Esophagus squamous epithelium (tissue), 5 donors: ENCODE measurements at places on chromosomes 5 and 9. TPM values are rescaled to one million over a fixed set of nuclear protein-coding genes. Genes with fewer than 3 reads are reported as not detected.

- DNase-seq: no peak
These were observed 557.7 kb upstream of the KLF4 start for GRCh38 chr9:108047264-108047663.

GRCh38 chr5:139126711-139127111, 71.5 kb downstream of the SIL1 start:
- no peak for DNase-seq

DNA sequence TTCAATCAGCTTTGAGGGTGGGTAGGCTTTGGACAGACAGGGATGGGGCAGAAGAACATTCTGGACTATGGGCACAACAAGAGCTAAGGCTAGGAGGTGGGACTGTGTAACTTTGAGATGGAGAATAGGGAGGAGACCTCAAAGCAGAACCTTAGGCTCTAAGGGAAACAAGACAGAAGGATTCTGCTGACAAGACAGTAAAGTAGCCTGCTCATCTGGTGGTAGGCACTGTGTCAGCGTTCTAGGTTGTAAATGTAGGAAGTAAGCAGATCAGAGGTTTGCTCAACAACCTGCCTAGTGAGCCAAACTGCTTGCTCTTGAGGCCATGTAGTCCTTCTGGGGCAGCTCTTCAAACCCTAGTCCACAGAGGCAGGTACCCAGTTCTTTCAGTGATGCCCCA, 15.0 kb upstream of the IL12B start:
- DNase-seq: no peak

DNA sequence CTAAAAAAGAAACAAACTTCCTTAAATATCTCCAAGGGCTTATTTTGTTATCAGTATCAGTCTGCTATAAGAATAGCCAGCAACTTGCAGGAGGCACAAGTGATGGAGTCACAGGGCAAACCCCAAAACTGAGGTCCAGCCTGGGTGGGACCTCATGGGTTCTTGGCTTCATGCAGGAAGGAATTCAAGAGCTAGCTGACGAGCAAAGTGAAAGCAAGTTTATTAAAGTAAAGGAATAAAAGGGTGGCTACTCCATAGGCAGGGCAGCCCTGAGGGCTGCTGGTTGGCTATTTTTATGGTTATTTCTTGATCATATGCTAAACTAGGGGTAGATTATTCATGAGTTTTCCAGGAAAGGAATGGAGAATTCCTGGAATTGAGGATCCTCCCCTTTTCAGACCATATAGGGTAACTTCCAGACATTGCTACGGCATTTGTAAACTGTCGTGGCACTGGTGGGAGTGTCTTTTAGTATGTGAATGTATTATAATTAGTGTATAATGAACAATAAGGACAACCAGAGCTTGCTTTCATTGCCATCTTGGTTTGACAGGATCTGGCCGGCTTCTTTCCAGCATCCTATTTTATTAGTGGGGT, 231.9 kb downstream of the ADAMTSL1 start:
- no peak for DNase-seq

DNA sequence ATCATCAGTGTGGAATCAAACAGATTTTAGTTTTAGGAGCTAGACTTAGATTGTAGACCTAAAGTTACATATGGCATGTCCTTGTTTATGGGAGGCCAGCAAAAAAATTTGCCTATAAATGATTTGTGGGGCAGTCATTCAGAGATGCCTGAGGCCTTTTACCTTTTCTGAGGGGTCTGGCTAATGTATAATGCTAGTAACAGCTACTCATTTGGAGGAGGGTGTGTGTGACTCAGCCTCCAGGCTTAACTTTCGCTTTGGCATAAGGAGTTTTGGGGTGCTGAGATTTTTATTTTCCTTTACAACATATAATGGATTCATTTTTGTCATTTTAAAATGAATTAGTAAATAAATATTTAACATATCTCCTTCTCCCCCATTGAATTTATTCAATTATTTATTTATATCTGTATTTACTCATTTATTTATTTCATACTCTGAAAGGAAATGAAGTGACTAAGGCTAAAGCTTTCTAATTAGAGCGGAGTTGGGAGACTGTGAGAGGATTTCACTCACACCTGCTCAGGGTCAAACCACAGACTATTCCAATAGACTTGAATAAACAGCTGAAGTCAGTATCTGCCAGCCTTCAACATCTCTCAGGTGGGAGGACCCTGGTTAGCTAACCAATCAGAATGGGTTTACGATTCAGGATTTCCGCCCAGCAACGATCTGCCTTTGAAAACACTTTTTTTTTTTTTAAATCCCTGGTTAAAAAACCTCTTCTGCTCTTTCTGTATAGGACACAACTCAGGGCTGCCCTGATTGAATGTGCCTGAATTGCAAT, 487.5 kb upstream of the SGCD start:
- no peak for DNase-seq

DNA sequence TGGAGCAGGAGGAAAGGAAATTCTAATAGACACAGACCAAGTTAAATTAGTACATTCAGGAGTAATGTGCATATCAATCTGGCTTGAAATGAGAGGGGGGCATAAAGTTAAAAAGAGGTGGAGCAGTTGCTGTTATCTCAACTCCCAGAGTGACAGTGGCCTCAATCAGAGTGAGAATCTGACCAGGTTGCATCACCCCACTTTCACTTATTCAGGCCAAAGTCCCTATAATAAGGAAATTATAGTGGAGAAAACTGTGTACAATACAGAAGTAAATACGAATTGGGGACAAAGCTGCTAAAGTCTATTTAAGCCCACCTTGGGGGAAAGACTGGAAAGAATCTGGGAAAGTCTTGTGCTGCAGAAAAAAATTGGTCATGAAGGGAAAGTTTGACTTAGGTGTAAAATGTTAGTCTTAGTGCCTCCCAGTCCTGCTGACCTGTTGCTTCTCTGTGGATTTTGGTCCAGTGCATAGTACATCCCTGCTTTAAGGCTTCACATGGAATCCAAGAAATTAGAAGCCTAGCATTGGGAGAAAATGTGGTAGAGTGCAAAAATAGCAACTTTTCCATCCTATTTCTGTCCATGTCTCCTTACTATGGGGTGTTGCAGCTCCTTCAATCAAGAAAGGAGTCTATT, 27.9 kb downstream of the MROH2B start:
- no peak for DNase-seq

GRCh38 chr9:26412446-26412845, 480.2 kb downstream of the CAAP1 start:
- no peak for DNase-seq

DNA sequence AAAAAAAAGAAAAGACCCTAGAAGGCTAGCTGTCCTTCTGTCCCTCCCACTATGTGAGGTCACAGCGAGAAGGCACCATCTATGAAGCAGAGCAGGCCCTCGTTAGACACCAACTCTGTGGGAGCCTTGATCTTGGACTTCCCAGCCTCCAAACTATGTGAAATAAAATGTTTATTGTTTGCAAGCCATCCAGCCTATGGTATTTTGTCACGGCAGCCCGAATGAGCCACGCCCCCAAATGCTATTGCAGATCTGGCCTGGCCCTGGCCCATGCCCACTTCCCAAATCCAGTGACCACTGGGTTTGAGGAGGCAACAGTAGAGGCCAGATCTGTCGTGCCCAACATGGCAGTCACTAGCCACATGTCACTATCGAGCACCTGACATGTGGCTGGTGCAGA, 10.8 kb downstream of the STK10 start:
- no peak for DNase-seq

DNA sequence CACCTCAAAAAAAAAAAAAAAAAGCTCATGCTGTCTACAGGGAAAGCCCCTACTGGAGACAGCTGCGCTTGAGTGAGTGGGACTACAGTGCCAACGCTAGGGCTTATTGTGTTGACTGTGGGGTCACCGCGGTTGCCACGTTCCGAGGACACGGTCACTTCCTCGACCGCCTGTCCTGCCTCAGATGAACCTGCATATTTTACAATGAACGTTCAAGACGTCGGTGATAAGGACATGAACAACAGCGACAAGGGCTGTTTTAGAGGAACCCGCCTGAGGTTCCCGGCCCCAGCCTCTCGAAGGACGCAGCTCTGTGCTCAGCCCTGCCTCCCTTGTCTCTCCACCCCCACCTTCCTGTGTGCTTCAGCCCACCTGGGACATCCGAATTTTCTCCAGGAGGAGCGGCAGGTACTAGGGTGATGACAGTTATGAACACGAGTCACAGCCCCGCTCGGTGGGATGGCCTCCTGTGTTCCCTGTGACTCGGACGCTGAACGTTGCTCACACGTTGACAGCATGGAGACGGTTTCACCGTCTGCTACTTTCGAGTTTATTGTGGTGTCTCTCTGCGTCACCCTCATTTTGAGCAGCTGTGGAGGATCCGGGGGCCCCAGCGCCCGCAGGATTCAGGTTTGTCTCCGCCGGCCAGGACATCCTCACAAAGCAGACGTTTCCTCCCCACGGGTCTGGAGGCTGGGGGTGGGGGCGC, 11.3 kb upstream of the DIPK1B start:
- no peak for DNase-seq

- DNase-seq: no peak
These were observed 167.9 kb upstream of the ACTBL2 start for GRCh38 chr5:57650360-57651069.

GRCh38 chr5:82931110-82931509, 146.1 kb downstream of the TMEM167A start:
- DNase-seq: no peak

GRCh38 chr9:137080260-137081122, 3.2 kb downstream of the UAP1L1 start:
- no peak for DNase-seq

DNA sequence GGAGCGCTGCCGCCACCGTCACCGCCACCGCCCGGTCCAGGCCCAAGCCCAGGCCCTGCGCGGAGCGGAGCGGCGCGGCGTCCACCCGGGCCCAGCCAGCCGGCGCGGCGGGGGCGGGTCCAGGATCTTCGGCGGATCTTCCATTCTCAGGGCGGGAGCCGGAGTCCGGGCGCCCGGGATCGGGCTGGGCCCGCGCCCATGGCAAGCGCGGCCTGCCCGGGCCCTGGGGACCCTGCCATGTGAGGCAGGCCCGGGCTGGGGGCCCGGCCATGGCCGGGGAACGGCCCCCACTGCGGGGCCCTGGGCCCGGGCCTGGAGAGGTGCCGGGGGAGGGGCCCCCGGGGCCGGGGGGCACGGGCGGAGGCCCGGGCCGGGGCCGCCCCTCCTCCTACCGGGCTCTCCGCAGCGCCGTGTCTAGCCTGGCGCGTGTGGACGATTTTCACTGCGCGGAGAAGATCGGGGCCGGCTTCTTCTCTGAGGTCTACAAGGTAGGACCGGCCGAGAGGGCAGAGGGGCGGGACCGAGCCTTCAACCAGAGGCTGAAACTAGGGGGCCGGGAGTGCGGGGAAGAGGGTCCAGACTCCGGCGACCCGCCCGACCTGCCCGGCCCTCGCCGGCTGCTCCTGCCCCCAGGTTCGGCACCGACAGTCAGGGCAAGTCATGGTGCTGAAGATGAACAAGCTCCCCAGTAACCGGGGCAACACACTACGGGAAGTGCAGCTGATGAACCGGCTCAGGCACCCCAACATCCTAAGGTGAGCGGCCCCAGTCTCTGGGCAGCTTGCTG, 482 bp downstream of the TESK1 start:
- DNase-seq: no peak

DNA sequence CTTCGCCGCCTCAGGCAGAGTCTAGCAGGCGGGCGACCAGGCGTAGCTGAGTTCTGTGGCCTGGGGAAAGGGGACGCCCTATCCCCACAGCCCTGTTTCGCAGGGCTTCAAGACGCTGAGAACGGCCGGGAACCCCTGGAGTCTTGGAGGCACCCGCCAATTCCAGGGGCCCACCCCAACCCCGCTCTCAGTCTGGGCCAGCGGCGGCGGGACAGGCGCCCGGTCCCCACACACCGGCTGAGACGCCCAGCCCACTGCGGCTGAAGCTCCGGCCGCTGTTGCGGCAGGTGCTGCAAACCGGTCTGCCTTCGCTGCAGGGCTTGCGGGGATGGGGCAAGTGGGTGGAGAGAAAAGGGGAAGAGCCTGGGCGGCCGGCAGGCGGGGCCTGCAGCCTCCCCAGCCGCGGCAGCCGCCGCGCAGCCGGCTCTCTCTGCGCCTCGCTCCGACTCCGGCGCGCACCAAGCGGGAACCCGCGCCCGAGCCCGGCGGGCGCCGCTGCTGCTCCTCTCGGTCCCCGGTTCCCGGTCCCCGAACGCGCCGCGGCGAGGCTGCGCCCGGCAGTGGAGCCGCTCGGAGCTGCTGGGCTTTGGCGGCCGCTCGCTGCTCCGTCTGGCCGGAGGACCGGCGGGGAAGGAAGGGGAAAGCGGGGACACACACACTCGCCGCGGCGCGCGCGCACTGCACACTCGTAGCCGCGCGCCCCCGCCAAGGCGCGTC, at the start of gene PIP5K1B:
PIP5K1B (plus strand) TSS at position 427 of the 717 bp plus-strand sequence. CDS start 117,375 bp downstream, outside the sequence.
- DNase-seq: peak; percentile 22

- DNase-seq: no peak
These were observed 1338.9 kb downstream of the MAT2B start for GRCh38 chr5:164844348-164844747.

- no peak for DNase-seq
These were observed 147.5 kb upstream of the ERCC6L2 start for GRCh38 chr9:95727947-95728520.

- no peak for DNase-seq
These were observed 59.5 kb upstream of the GGTA1 start for GRCh38 chr9:121559183-121559582.

- DNase-seq: no peak
These were observed 142.9 kb downstream of the BNC2 start for GRCh38 chr9:16727452-16728136.

GRCh38 chr9:136697146-136697820, 10.0 kb upstream of the AGPAT2 start:
- no peak for DNase-seq

DNA sequence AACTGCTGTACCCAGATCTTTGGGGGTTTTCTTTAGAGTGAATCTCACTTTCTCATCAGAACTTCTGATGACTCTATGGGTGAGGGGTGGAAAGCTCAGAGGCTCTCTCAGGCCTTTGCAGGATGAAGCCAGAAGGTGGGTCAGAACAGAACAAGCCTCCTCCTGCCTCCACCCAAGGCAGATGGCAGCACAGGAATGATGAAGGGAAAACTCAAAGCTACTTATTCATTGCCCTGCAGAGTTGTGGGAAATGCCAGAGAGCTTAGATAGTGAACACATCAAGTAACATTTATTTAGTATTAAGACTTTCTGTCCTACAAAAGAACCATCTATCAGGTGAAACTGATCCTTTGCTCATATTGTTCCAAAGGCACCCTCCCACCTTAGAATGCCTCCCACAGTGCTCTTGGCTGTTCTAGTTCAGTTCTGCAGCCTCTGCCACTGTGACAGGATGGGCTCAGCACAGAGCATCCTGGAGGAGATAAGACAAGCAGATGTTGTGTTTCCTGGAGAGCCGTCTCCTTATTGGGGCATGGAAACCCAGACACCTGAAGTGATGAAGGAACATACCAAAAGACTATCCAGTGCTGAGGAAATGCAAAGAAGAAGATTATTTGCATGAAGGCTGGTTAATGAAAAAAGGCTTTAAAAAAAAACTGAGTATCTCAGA, 146.6 kb downstream of the ADAMTS12 start:
- DNase-seq: no peak

- no peak for DNase-seq
These were observed 612.0 kb upstream of the CLINT1 start for GRCh38 chr5:158470764-158471534.

Gene PCDHAC2
- not detected for total RNA-seq

Gene GARIN3
- total RNA-seq: not detected

Gene PCDHGA6
- 2.9 TPM for total RNA-seq

Gene NMUR2
- total RNA-seq: not detected

Gene RLN1
- not detected for total RNA-seq

Gene SHOC1
- total RNA-seq: not detected

Gene PCDHGB3
- 2.5 TPM for total RNA-seq

Gene CCDC183
- not detected for total RNA-seq

Gene ZNF367
- 2.3 TPM for total RNA-seq

Gene CARD6
- 18.5 TPM for total RNA-seq

Gene FAM221B
- total RNA-seq: not detected

Gene FBP1
- 0.19 TPM for total RNA-seq

Gene FAM81B
- not detected for total RNA-seq

Gene ORM2
- not detected for total RNA-seq

Gene PIP5KL1
- 3.1 TPM for total RNA-seq

Gene NRG2
- total RNA-seq: 2.7 TPM

Gene FCHO2
- total RNA-seq: 38.1 TPM
